Stomach (tissue), 19 donors: ENCODE measurements at places on chromosomes 2 and 18. TPM values are rescaled to one million over a fixed set of nuclear protein-coding genes. Genes with fewer than 3 reads are reported as not detected.

COLEC11 gene
- total RNA-seq = 4.5 TPM

TNFAIP6 gene
- total RNA-seq = not detected

HNMT gene
- 28.0 TPM for total RNA-seq

FEV gene
- total RNA-seq = not detected

SRD5A2 gene
- 0.18 TPM for total RNA-seq

- DNase-seq = peak; percentile 33
Observed at GRCh38 chr2:121220995-121221394, 64.0 kb downstream of the TFCP2L1 start.

- no peak for DNase-seq
Observed at GRCh38 chr2:129056309-129056958, 737.8 kb upstream of the HS6ST1 start.

DNA sequence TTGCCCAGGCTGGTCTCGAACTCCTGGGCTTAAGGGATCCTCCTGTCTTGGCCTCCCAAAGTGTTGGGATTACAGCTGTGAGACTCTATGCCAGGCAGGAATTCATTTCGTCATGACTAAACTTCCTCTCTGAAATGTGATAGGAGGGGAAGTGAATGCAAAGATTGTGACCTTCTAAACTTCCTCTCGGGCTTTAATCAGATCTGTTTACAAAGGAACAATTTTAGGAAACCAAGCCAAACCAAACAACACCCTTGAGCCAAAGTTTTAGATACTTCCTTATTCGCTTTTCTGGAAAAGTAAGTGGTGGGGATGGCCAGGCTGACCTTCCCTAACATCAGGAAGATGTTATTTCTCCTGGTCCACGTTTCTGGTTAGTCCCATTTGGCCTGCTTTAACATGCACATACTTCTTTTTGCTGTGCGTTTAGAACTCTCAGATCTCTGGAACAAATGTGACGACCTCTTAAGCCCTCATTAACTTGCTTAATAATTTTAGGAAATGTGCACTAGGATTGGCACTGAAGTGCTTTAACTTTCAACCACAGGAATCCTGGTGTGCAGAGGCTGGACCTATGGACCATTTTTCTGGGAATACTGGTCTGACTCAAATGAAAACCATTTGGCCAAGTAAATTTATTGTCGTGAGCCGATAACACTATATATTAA, 33.2 kb upstream of the YES1 start:
- peak; percentile 61 for DNase-seq

DNA sequence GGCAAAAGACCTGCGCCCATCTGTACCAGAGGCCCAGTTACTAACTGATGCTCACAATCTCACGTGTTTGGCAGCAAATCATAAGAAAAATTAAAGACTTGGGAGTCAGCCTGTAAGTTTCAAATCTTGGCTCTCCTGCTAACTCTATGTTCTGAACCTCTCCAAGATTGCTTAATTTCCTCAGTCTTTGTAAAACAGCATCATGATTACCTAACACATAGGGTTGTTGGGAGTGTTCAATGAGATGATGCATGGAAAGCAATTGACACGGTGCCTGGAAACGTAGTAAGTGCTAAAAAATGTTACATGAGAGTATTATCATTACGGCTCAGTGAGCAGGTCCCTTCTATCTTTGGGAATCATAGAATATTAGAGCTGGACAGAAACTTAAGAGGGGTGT, 497.6 kb upstream of the TCF4 start:
- DNase-seq = no peak
